A549 treated with GW870086 at 1 μM for 4 hours (cell line): ENCODE measurements at places on chromosomes 7 and 10. TPM values are rescaled to one million over a fixed set of nuclear protein-coding genes. Genes with fewer than 3 reads are reported as not detected.

STK31 gene
- 0.39 to 1.1 TPM (median 0.66 TPM) in 5 replicates for total RNA-seq

HOGA1 gene
- 1.2 to 2.0 TPM (median 1.7 TPM) in 5 replicates for total RNA-seq

CCM2 gene
- 38.5 to 48.2 TPM (median 46.2 TPM) in 5 replicates for total RNA-seq

AGR2 gene
- total RNA-seq, result 104 to 168 TPM (median 145 TPM) in 5 replicates

NRG3 gene
- total RNA-seq, result not detected in 5 replicates

CRYGN gene
- not detected in 5 replicates for total RNA-seq

ANAPC16 gene
- 63.7 to 88.9 TPM (median 87.0 TPM) in 5 replicates for total RNA-seq

AGAP6 gene
- total RNA-seq, result 6.8 to 9.7 TPM (median 8.6 TPM) in 5 replicates

TAS2R16 gene
- total RNA-seq, result not detected in 5 replicates

CALCR gene
- total RNA-seq, result not detected in 5 replicates

AP4M1 gene
- total RNA-seq, result 12.9 to 15.9 TPM (median 14.6 TPM) in 5 replicates

LIPA gene
- total RNA-seq, result 38.2 to 53.6 TPM (median 50.6 TPM) in 5 replicates

WASL gene
- total RNA-seq, result 17.2 to 25.4 TPM (median 21.9 TPM) in 5 replicates

ZNF92 gene
- 3.8 to 5.4 TPM (median 4.7 TPM) in 5 replicates for total RNA-seq

UPK3BL1 gene
- total RNA-seq, result 8.5 to 20.2 TPM (median 12.7 TPM) in 5 replicates

CPXM2 gene
- not detected in 5 replicates for total RNA-seq

FKBP9 gene
- 71.5 to 117 TPM (median 90.5 TPM) in 5 replicates for total RNA-seq

EIF5AL1 gene
- total RNA-seq, result 1.8 to 3.7 TPM (median 2.0 TPM) in 5 replicates

PRKCQ gene
- 3.5 to 4.6 TPM (median 4.2 TPM) in 5 replicates for total RNA-seq

CELF2 gene
- total RNA-seq, result 0.02 to 0.16 TPM (median 0.06 TPM) in 4 of 5 replicates, not detected in the other

UBE2H gene
- 49.4 to 63.0 TPM (median 58.3 TPM) in 5 replicates for total RNA-seq

ADCY1 gene
- 1.7 to 2.4 TPM (median 2.0 TPM) in 5 replicates for total RNA-seq

TMEM26 gene
- 0.06 to 0.31 TPM (median 0.12 TPM) in 4 of 5 replicates, not detected in the other for total RNA-seq

PPP1R17 gene
- not detected in 5 replicates for total RNA-seq

OR2A1 gene
- not detected in 5 replicates for total RNA-seq

WNT8B gene
- total RNA-seq, result not detected in 5 replicates

RAB11FIP2 gene
- 6.4 to 10.3 TPM (median 8.6 TPM) in 5 replicates for total RNA-seq

HOXA7 gene
- total RNA-seq, result 3.7 to 4.8 TPM (median 4.6 TPM) in 5 replicates

DKK1 gene
- total RNA-seq, result 403 to 445 TPM (median 426 TPM) in 5 replicates

HYAL4 gene
- total RNA-seq, result 0.07 TPM in 1 of 5 replicates, not detected in the others

DLX5 gene
- not detected in 5 replicates for total RNA-seq

OR2A42 gene
- total RNA-seq, result not detected in 5 replicates

IL6 gene
- total RNA-seq, result 0.94 to 2.0 TPM (median 1.2 TPM) in 5 replicates

EBF3 gene
- total RNA-seq, result 0.10 to 0.27 TPM (median 0.18 TPM) in 5 replicates

PNLIPRP1 gene
- not detected in 5 replicates for total RNA-seq

ASAH2 gene
- 0.38 to 5.0 TPM (median 2.9 TPM) in 5 replicates for total RNA-seq

CDNF gene
- 0.95 to 1.6 TPM (median 1.3 TPM) in 5 replicates for total RNA-seq
